Activated CD8-positive, alpha-beta T cell treated with anti-CD3 and anti-CD28 coated beads for 36 hours (primary cell): ENCODE measurements at places on chromosomes 12 and 14. TPM values are rescaled to one million over a fixed set of nuclear protein-coding genes. Genes with fewer than 3 reads are reported as not detected.

TRHDE gene
- total RNA-seq: not detected

SLC39A2 gene
- not detected for total RNA-seq

RNASE3 gene
- total RNA-seq: not detected

CPM gene
- 3.0 TPM for total RNA-seq

NRDE2 gene
- 21.0 TPM for total RNA-seq

PTPRO gene
- 0.63 TPM for total RNA-seq

DBX2 gene
- total RNA-seq: not detected

RARG gene
- total RNA-seq: 19.7 TPM

ANO4 gene
- not detected for total RNA-seq

RNASE2 gene
- not detected for total RNA-seq

OR4E1 gene
- total RNA-seq: not detected

LRP1-AS gene
- not detected for total RNA-seq

TBX3 gene
- total RNA-seq: not detected

NR1H4 gene
- not detected for total RNA-seq

FKBP11 gene
- 96.2 TPM for total RNA-seq

ITGA7 gene
- 4.3 TPM for total RNA-seq

SNRPF gene
- 51.2 TPM for total RNA-seq

HOXC12 gene
- total RNA-seq: not detected

SERPINA9 gene
- not detected for total RNA-seq

TMEM132C gene
- not detected for total RNA-seq

TBC1D30 gene
- total RNA-seq: 0.40 TPM

GALNT16 gene
- total RNA-seq: not detected

KANSL2 gene
- 47.3 TPM for total RNA-seq

SLCO1B3 gene
- total RNA-seq: not detected

EML5 gene
- total RNA-seq: 2.7 TPM

KRT6A gene
- total RNA-seq: not detected

ANO2 gene
- not detected for total RNA-seq

CLEC12A gene
- total RNA-seq: 0.47 TPM

TSHR gene
- total RNA-seq: 0.31 TPM

AQP5 gene
- total RNA-seq: not detected

AMIGO2 gene
- total RNA-seq: 12.1 TPM

TMEM63C gene
- 3.3 TPM for total RNA-seq

C12orf60 gene
- 4.2 TPM for total RNA-seq

TC2N gene
- total RNA-seq: 28.5 TPM

AKAP5 gene
- total RNA-seq: 1.3 TPM

PTCSC3 gene
- total RNA-seq: not detected

OR6C6 gene
- total RNA-seq: not detected

A2ML1 gene
- total RNA-seq: not detected

OASL gene
- total RNA-seq: 11.1 TPM

RIPK3 gene
- total RNA-seq: 5.9 TPM

GPR137C gene
- 0.11 TPM for total RNA-seq

BIN2 gene
- total RNA-seq: 39.5 TPM
